ENCODE measurements at places on chromosomes 6 and 20.

- DNase-seq, result no peak
Measured at GRCh38 chr6:22113026-22113766, 183.6 kb downstream of the PRL start.

DNA sequence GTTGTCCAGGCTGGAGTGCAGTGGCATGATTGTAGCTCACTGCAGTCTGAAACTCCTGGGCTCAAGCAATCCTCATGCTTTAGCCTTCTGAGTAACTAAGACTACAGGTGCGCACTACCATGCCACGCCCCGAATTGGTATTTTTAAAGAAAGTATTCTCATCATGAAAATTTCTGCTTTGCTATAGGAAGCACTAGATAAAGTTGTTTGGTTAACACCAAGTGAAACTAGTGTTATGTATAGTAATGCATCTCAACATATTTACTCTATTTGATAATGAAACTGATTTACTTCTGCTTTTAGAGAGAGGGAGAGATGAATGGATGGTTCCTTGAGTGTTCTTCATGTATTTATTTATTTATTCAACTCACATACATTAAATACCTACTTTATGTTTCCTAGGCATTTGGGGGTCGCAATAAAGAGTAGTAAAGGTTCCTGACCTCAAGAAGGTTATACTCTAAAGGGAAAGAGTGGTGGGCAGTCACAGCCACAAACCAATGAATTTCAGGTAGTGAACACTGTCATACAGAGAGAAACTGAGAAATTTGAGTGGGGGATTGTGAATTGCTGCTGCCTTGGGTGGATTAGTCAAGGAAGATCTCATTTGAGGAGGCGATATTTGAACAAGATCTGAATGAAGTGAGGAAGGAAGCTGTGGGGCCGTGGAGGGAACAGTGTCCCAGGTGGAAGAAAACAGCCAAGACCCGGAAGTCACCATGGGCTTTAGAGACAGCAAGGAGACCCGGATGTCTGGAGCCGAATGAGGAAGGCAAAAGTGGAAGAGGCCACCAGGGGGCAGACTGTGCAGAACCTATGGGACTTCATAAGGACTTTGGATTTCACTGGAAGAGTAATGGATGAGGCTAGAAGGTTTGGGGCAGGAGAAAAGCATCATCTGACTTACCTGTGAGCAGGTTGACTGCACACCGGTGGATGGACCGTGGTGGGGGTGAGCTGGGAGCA lies 185.6 kb downstream of the TSHZ2 start:
- DNase-seq, result peak; percentile 55

DNA sequence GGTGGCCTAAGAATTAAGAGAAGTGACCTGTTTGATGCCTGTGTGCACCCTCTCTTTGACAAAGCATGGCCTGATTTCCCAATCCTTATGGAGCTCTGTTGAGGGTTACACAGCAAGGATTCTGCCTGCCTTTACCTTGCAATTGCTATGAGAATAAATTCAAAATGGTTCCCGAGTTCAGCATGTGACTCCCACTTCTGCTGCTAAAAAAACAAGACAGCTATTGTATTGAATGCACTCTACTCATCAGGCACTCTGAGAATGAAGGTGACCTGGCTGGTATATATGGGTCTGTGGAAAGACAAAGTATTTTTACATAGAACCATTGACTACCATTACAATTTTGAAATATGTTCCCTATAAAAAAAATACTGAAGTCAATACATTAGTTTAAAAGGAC lies 190.3 kb downstream of the ATXN1 start:
- no peak for DNase-seq

- DNase-seq, result no peak
Measured at GRCh38 chr6:114315831-114316595, 26.8 kb downstream of the HS3ST5 start.

DNA sequence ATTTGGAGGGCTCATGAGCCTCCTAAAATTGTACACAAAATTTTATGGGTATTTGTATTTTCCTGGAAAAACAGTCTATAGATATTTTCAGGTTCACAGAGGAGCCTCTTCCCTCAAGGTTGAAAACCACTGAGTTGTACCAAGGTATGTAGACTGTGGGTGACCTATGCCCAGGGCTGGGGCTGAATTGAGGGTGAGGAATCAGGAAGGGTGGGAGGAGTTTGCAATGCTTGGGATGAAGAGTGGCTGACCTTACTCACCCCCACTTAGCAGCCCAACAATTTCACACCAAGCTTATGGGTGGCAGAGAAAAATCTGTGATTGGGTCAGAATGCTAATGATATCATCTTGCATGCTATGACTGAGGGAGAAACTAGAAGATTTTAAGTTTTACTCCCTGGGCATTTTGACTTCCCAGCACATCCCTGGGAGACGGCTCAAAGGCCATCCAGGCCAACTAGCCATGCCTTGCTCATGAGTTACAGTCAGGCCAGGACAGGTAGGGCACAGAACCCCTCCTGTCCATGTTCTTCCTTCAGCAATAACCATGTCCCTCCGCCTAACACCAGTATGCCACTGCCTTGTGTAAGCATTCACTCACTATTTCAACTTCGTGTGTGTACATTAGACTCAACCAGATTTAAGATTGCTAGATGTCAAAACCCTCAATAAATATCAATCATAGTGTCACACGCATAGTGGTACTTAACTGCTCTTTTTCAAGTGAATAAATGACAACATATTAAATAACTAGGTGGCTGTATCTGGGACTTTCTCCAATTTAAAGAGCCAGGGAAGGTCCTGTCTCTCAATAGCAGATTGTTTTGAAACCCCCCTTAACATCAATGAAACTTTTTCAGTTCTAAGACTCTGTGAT lies 16.6 kb downstream of the ADTRP start:
- no peak for DNase-seq

DNA sequence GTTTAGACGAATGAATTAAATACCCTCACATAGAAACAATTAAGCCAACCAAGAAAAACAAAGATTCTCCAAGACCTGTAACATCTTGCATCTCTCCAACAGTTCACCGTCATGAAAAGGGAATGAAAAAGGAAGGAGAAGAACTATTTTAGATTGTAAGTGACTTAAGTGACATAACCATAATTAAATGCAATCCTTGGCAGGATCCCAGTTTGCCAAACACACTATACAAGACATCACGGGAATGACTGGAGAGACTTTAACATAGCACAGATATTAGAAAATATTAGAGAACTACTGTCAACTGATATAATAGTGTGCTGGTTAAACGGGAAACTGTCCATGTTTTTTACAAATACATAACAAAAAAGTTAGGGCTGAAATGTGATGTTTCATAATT lies 22.2 kb downstream of the EPB41L2 start:
- DNase-seq, result no peak

- no peak for DNase-seq
Measured at GRCh38 chr6:54980511-54981275, 134.1 kb downstream of the FAM83B start.
